ENCODE measurements at places on chromosomes 2 and 18.

GRCh38 chr2:28687171-28687570 lies 64.5 kb upstream of the PPP1CB start:
- no peak for DNase-seq

DNA sequence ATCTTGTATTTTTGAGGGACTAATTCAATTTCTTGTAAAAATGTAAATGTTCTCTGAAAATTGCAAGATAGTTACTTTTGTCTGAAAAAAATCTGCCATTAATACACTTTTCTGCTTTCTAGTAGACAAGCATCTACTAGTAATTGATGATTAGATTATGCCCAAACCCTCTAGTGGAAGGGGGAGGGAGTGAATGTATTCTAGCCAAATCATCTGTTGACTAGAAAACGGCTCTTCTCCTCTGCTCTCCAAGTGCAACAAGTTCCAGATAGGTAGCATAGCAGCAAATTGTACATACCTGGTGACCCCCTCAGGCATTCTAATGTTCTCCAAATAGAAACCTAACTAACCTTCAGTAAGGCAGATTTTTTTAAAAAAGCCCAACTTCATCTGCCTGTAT lies 58.6 kb downstream of the RELCH start:
- DNase-seq: no peak

GRCh38 chr2:43515807-43516497 lies 79.9 kb downstream of the THADA start:
- no peak for DNase-seq

- DNase-seq: no peak
Measured at GRCh38 chr2:184581391-184581790, 16.9 kb upstream of the ZNF804A start.

GRCh38 chr18:26301681-26302080 lies 75.4 kb downstream of the TAF4B start:
- DNase-seq: no peak

- no peak for DNase-seq
Measured at GRCh38 chr2:85414761-85415553, 3.6 kb upstream of the SH2D6 start.

DNA sequence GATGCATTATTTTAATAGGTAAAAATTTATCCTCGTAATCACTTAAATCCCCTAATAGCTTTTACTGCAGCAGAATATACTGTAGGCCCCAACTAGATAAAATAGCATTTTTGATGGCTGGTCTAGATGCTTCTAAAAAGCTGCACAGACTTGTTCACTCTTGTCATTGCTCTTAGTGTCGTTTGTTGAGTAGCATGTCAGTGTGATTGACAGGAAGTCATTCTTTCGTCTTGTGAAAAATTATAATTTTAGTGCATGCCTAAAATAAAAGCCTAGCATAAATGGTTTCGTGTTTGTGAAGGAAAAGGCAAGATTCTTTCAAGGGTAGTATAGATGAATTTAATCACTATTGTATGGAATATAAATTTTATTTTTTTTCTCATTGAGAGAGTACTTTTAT lies 275.0 kb downstream of the PTGR3 start:
- no peak for DNase-seq
